Calu3 (cell line): ENCODE measurements at places on chromosomes 1 and 21. TPM values are rescaled to one million over a fixed set of nuclear protein-coding genes. Genes with fewer than 3 reads are reported as not detected.

Gene CCDC185
- total RNA-seq: 0.17 TPM in 1 of 2 replicates, not detected in the other

Gene SWT1
- 2.6 and 2.9 TPM in 2 replicates for total RNA-seq

Gene FMO1
- total RNA-seq: not detected in 2 replicates

Gene LDLRAD2
- total RNA-seq: 0.12 TPM in 1 of 2 replicates, not detected in the other
